ENCODE measurements at places on chromosomes 12 and 14.

DNA sequence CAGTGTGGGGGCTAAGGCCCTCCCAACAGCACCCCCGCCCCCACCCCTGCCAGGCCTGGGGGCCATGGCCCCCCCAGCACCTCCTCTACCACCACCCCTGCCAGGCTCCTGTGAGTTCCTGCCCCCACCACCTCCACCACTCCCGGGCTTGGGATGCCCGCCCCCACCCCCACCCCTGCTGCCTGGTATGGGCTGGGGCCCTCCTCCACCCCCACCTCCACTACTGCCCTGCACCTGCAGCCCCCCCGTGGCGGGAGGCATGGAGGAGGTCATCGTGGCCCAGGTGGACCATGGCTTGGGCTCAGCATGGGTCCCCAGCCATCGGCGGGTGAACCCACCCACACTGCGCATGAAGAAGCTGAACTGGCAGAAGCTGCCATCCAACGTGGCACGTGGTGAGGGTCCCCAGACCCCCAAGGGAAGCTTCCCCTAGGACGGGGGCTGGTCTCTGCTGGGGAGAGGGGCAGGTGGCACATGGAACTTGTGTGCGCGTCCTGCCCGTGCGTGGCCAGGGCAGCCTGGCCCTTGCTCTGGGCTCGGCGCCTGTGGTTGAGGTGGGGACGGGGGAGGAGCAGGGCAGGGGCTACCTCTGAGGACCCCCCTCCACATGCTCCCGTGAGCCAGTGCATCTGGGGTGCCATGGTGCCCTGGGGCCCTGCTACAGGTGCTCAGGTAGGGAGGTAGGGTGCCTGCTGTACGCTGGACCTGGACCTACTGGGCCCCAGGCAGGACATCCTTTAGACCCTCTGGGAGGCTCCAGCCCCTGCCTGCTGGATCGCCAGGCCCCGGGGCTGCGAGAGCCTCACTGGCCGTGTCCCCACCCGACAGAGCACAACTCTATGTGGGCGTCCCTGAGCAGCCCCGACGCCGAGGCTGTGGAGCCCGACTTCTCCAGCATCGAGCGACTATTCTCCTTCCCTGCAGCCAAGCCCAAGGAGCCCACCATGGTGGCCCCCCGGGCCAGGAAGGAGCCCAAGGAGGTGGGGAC, 16.1 kb upstream of the ADSS1 start:
- no peak for DNase-seq

GRCh38 chr14:74985028-74985310, 17.8 kb upstream of the EIF2B2 start:
- DNase-seq = no peak

DNA sequence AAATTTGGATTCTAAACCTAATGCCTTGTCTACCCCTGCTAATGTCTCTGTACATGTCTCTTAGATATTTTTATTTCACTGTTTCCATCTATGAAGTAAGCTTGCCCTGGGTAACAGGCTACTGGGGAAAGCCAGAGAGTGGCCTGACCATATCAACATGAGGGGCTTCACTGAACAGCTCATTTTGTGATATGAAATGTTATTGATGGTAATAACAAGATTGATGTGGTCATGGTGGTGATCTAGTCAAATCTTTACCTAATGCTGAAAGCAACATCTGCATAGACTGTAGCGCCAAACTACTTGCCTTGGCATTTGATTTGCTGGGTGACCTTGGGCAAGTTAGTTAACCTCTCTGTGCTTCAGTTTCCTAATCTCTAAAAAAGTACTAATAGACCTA, 9.9 kb upstream of the DYRK2 start:
- DNase-seq = no peak

- DNase-seq = no peak
These were observed 17.6 kb downstream of the BATF start for GRCh38 chr14:75539561-75540478.

- DNase-seq = no peak
These were observed 14.3 kb upstream of the SLC10A1 start for GRCh38 chr14:69811227-69811867.

DNA sequence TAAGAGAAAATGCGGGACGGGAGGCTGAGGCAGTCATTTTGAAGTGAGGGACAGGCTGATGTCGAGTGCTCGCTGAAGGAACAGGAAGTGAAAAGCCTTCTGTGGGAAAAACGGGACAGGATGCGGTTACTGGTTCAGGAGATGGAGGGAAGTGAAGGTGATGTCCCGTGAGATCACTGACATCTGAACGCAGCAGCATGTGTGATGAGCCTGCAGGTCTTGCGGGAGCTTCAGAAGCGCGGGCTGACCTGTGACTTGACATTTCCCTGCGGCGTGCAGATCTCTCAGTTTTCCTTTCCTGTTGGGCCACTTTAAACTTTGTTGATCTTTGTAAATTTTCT, 77.8 kb downstream of the DDX51 start:
- DNase-seq = no peak

- DNase-seq = no peak
These were observed 160.7 kb downstream of the ETV6 start for GRCh38 chr12:11810206-11810545.

GRCh38 chr12:587132-588023, 75.9 kb downstream of the NINJ2 start:
- DNase-seq = no peak

DNA sequence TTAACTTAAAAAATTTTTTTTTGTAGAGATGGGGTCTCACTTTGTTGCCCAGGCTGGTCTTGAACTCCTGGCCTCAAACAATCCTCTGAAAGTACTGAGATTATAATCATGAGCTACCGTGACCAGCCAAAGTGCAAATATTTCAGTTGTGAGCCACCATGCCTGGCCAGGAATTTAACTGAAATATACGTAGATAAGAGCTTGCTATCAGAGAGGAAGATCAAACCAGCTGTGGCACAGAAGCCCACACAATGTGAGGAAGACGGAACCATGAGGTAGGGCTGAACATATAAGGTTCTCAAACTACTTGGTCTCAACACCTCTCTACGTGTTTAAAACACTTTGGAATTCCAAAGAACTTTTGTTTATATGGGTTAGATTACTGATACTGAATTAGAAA, 29.1 kb downstream of the ATG14 start:
- no peak for DNase-seq
